ENCODE measurements at places on chromosomes 6 and 20. TPM values are rescaled to one million over a fixed set of nuclear protein-coding genes. Genes with fewer than 3 reads are reported as not detected.

THBS2 gene
- 11.9 TPM for polyA plus RNA-seq

OR2H2 gene
- 0.18 TPM for polyA plus RNA-seq

DNA sequence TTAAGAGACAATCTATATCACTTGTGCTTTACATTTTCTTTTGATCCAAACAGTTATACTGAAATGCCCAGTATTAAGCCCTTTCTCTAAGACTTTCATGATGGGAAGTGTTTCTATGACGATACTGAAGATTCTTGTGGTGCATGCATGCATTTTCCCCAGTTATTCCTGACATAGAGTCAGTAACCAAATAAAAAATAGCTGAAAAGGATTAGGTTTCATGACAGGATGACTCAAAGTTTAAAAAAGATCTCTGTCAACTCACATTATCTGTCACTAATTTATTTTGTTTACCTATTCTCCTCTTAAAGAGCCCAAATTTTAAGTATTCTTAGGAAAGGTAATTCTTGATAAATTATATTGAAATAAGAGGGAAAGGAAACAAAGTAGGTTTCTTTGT, 98.4 kb downstream of the SESN1 start:
- DNase-seq = no peak

DNA sequence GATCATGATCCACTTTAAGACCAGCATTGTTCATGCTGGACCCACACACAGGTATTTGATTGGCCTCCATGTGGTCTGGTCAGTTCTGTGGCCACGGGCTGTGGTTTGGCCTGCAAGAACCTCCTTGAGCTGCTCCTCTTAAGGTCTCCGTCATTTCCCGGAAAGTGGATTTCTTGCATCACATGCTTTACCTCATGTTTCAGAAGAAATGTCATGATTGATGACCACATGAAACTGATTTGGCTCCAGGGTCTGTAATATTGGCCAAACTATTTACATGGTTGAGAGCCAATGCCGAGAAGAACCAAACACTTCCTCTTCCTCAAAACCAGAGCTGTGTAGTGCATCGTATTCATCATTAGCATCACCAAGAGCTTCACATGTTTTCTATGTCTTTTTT, 13.2 kb upstream of the RSPH3 start:
- DNase-seq = no peak

DNA sequence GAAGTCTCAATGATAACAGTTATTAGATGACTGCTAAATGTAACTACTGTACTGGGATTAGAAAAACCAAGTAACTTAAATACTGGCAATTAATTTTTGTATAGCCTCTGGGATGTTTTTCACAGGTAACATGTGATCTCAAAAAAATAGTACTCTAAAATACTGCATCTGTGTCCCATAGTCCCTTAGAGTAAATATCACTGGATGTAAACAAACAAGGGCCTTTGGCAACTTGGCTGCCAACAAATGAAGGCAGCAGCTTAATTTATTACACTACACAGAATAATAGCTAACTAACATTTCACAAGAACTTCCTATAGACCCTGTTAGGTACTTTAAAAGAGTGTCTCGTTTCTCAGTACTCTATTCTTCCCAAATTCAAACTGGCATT, 14.0 kb downstream of the ARHGAP18 start:
- DNase-seq = no peak
